ENCODE measurements at places on chromosomes 12 and 14.

DNA sequence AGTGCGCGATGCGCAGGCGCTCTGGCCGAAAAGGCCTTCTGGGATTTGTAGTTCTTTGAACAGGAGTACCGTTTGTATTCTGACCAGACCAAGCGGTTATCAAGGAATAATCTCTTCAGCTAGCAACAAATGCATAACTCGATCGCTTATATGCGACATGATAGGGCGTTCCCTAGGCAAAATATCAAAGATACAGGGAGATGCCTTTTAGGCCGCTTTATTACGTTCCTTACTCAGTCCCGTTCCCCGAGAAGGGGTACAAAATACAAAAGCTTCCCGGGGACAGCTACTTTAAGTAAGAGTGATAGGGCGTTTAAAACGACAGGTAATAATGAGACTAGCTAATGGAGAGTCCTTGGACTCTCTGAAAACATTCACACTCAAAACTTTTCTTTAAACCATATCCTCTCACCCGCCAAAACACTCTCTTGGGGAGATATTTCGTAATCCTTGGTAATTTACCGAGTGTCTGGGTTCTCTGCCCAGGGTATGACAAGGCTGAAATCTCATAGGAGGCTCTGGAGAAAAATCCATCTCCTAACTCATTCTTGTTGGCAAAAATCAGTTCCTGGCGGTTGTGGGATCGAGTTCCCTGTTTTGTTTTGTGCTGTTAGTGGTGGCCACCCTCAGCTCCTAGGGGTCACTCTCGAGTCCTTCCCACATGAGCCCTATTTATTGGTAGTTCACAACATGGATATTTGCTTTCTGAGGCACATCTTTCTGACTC, 412 bp upstream of the SNW1 start:
- DNase-seq: peak; percentile 22

GRCh38 chr14:104876251-104876699, 11.2 kb downstream of the CEP170B start:
- no peak for DNase-seq

- DNase-seq: no peak
Measured at GRCh38 chr14:98293576-98293975, 978.4 kb downstream of the BCL11B start.

- DNase-seq: no peak
Measured at GRCh38 chr12:4279198-4279690, 5.7 kb downstream of the CCND2 start.

GRCh38 chr12:57782243-57782607, 362 bp upstream of the TSFM start:
- no peak for DNase-seq

DNA sequence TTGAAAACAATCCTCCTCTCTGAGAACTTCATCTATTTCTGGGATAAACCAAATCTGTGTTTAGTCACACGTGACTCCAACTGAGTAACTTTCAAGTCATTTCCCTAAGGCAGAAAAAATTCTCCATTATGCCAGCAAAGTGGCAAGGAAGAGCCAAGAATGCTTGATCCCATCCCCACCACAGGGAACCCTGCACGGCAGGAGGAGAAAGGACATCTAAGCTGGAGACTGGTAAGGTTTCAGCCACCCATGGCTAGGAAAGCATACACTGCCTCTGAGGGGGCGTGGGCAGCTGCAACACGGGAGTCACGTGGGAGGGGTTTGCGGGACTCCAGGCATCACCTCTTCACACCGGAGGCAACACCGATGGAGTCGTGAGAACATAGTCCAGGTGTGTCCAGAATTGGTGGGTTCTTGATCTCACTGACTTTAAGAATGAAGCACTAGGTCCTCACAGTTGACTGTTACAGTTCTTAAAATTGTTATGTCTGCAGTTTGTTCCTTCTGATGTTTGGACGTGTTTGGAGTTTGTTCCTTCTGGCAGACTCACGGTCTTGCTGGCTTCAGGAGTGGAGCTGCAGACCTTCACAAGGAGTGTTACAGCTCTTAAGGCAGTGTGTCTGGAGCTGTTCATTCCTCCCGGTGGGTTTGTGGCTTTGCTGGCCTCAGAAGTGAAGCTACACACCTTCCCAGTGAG, 2.7 kb upstream of the SIVA1 start:
- DNase-seq: no peak

DNA sequence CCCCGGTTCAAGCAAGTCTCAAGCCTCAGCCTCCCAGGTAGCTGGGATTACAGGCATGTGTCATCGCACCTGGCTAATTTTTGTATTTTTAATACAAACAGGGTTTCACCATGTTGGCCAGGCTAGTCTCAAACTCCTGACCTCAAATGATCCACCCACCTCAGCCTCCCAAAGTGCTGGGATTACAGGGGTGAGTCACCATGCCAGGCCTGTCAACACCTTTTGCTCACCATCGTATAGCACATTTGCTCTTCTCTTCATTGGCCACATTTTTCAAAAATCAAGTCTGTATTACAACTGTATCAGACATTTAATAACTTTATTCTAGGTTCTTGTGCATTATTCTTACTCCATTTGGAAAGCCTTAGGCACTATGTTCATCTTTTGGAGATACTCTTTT, 50.3 kb downstream of the BCAT1 start:
- no peak for DNase-seq

- no peak for DNase-seq
Measured at GRCh38 chr14:90287791-90288190, 31.4 kb downstream of the PSMC1 start.

All from H4 (cell line).